ENCODE measurements at places on chromosomes 5 and 9.

GRCh38 chr5:100794844-100795243 lies 108.2 kb downstream of the ST8SIA4 start:
- ATAC-seq, result no peak

DNA sequence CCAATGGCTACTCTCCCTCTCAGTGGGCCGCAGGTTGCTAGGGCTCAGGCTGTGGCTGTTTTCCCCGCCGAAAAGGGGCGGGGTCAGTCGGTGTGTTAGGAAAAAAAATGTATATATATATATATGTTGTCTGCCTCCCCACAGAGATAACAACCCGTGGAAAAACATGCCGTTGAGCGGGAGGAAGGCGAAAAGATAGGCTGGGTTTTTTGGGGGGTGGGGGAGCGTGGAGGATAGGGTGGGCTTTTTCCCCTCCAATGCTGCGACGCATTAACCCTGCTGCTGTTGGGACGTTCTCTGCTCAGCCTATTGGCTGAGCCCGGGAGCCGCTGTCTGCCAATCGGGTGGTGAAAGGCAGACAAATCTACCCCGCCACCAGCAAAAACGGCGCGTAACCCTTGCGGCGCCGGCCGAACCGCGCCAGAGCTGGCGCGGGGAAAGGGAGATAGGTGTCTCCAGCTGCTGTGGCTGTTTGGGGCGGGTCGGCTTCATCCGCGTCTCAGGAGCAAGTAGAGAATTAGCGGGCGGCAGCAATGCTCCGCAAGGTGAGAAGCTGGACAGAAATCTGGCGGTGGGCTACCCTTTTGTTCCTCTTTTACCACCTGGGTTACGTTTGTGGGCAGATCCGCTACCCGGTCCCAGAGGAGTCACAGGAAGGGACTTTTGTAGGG lies at the start of gene PCDHGC4:
Gene PCDHGC4 (plus strand): TSS at position 390 of the 671 bp plus-strand sequence. CDS start 144 bp downstream, at position 534.
- ATAC-seq, result no peak

DNA sequence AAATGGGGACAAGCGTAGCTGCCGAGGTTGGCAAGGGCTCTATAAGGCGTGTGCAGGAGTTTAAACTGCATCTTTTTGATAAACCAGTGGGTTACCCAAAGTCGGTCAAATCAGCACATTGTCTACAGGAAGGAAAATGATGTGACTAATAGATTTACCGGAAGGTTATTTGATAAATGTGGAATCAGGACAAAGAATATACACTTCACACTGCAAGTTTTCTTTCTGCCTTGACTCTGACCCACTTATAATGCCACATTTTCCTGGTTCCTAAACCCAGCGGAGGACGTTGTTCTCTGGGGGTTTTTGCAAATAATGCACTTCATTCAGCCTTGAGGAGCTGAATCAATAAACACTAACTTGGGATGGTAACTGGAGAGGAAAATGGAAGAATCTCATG lies 76.8 kb downstream of the TTLL11 start:
- ATAC-seq, result no peak

GRCh38 chr9:127707766-127708165 lies 978 bp downstream of the CFAP157 start:
- ATAC-seq, result peak; percentile 59

- no peak for ATAC-seq
Observed at GRCh38 chr5:142860270-142860669, 90.1 kb downstream of the ARHGAP26 start.

- ATAC-seq, result no peak
Observed at GRCh38 chr9:14320271-14321181, 6.6 kb upstream of the NFIB start.

DNA sequence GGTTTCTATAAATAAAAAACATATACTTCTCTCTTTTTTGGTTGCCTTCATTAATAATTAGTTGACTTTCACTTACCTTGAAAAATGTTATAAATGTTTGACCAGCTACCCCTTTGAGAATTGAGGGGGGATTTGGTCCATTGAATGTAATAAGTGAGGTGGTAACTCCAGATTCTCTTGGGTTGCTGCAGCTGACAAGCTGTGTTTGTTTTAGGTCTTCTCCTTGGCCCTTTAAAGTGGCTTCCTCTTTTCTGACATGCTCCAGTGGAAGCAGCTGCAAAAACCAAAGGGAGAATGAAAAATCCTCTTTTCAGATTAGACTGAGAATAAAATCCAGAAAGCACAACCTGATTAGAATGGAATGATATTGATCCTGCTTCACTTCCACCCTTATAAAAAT lies 410.5 kb downstream of the TMEM38B start:
- ATAC-seq, result no peak

DNA sequence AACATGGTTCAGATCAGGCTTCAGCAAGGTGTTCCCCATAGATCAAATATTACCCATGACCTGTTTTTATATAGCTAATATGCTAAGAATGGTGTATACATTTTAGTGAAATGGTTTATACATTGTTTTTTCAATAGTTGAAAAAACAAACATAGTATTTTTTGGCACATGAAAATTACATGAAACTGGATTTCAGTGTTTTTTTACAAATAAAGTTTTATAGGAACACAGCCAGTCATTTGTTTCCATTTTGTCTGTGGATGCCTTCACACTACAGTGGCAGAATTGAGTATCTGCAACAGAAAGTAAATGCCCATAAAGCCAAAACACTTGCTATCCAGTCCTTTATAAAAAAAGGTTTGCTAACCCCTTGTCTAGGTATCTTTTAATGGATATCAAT lies 134.5 kb upstream of the TNFAIP8 start:
- ATAC-seq, result no peak

GRCh38 chr9:3508078-3508431 lies 17.7 kb downstream of the RFX3 start:
- no peak for ATAC-seq

DNA sequence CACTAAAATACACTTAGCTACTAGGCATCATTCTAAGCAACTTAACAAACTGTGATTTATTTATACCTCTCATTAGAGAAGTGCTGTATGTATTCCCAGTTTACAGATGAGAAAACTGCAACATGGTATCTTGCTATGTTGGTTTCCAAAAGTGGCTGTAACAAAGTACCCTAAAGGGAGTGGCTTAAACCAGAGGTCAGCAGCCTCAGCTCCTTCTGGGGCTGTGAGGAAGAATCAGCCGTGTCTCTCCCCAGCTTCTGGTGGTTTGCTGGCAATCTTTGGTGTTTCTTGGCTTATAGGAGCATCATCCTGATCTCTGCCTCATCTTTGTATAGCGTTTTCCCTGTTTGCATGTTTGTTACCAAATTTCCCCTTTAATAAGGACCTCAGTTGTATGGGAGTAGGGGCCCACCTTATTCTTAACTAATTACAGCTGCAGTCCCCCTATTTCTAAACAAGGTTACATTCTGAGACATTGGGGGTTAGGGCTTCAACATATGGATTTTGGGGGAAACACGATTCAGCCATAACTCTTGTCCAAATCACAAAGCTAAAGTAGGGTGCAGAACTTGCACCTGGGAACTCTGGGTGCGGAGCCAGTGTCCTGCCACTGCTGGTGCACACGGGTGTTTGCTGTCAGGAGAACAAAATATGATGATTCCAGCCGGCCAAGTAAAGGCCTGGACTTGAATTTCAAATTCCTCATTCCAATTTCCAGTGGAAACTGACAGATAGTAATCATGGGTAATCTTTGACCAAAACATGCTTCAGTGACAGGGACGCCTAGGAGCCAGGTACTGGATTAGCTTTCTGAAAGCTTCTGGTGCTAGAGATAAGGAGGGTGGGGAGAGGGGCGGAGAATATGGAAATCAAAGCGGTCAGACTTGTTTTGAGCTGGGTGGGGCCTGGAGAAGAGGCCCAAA lies 43.3 kb downstream of the RAI14 start:
- no peak for ATAC-seq

- no peak for ATAC-seq
Observed at GRCh38 chr5:174807471-174807870, 83.1 kb downstream of the MSX2 start.

DNA sequence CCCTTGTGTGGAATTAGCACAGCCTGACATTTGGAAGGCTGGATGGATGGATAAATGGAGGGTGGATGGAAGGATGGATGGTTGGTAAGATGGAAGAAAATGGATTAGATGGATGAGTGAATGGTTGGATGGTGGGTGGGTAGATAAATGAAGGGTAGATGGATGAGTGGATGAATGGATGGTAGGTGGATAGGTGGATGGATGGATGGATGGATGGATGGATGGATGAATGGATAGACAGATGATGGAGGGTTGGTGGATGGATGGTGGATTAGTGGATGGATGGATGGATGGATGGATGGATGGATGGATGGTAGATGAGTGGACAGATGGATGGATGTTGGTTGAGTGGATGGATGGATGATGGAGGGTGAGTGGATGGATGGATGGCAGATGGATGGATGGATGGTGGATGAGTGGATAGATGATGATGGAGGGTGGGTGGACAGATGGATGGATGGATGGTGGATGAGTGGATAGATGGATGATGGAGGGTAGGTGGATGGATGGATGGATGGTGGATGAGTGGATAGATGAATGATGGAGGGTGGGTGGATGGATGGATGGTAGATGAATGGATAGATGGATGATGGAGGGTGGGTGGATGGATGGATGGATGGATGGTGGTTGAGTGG lies 175.6 kb upstream of the PPP1R26 start:
- no peak for ATAC-seq

DNA sequence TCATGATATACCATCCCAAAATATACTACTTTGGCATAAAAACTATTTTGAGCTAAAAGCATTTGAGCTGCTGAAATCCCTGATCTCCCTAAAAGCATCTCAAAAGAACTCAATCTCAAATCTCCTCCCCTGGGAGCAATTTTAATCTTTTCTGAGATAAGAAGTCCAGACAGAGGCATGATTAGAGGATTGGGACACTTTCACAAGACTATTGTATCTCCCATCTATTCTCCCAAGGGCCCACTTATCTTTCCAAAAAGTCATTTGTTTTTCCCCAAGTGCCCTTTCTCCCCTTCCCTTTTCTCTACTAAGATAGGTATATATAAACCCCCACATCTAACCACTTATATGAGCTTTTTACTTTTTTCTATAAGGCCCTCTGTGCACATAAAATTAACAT lies 79.7 kb downstream of the ALDH7A1 start:
- ATAC-seq, result no peak

DNA sequence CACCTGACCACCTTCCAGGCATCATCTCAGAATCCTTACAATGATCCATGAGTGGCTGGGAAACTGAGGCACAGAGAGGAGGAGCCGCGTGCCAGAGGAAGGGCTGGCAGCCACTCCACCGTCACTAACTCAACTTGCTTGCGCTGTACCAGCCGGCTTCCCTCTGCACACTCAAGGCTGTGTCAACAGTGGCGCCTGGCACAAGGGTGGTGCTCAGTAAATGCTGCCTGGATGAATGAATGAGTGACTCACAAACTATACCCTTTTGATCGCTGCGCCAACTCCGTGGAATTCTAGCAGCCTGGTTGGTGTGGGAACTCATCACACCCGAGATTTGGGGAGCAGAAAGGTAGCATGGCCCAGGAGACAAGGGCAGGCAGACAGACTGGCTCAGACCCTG lies 21.9 kb downstream of the PRRX2 start:
- no peak for ATAC-seq

DNA sequence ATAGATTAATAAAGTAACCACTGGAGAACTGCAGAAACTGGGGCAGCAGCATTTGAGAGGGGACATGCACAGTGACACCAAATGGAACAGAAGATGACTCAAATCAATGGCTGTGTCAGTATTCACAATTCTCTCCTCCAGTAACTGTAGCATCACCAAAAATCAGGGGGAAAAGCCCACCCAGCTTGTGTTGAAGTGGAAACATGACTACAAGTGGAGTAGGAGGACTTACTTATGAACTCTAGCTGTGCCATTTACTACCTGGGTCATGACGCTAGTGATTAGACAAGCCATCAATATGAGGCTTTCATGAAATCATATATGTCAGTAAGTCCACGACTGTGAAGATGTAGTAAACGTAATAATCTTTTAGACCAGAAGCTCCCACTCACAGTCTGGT lies 199.8 kb upstream of the PTGER4 start:
- peak; percentile 9 for ATAC-seq

- ATAC-seq, result no peak
Observed at GRCh38 chr5:141319699-141320098, 885 bp downstream of the TAF7 start.

GRCh38 chr9:134593286-134594077 lies 48.1 kb upstream of the COL5A1 start:
- ATAC-seq, result no peak

- ATAC-seq, result no peak
Observed at GRCh38 chr5:167638816-167639215, 652.6 kb upstream of the WWC1 start.

GRCh38 chr5:172168311-172168710 lies 19.7 kb downstream of the STK10 start:
- no peak for ATAC-seq

GRCh38 chr5:172775326-172776234 lies 4.6 kb upstream of the DUSP1 start:
- no peak for ATAC-seq

GRCh38 chr5:174732036-174733020 lies 7.9 kb downstream of the MSX2 start:
- ATAC-seq, result no peak

DNA sequence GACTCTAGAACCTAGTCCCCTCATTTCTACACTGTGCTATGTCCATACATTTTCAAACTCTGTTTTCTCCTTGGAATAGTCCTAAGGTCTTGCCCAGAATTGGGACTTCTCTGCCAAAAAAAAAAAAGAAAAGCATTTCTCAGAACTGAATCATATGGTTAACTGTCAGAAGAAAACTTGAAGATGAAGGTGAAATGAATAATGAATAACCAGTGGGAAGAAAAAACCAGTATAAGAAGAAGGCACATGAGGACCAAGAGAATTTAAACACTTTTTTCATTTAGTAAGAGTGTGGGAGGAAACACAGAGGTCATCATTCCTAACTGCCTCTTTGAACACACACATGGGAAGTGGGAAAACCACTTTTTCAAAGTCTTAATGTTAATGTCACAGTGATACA lies 197.7 kb downstream of the PRELID2 start:
- ATAC-seq, result no peak

Data from stimulated activated memory B cell treated with anti-CD40 and anti-IgM and Interleukin-4, amounts not matched to agents 10 μg/mL and 1 μg/mL and 100 μg/mL, for 72 hours (primary cell).